ENCODE measurements at places on chromosomes 4 and X.

DNA sequence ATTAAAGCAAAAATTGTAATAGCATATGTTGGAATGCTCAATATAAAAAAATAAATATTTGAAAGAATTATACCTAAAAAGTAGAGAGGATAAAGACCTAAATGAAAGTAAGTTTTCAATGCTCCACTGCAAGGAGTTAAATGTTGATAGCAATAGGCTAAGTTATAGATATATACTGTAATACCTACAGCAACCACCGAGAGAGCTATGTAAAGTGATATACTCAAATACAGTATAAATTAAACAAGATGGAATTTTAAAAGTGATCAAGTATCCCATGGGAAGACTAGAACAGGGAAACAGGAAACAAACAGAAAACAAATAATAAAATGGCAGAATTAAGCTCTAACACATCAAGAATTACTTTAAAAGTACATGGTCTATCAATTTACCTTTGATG lies 73.9 kb downstream of the CASP3 start:
- DNase-seq: no peak

DNA sequence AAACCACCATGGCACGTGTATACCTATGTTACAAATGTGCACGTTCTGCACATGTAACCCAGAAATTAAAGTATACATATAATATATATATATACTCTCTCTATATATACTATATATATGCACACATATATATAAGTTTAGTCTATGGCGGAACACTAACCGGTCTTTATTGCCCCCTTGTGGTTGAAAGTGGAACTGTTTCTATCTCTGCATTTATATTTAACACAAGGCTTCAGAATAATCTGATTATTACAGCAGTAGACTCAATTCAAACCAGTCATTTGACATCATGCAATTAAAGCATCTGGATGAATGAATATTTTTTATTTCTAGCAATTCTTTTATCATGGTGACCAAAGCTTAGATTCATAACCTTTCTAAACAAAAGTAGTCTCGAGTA lies 14.6 kb downstream of the RAB9B start:
- peak; percentile 57 for DNase-seq

- no peak for DNase-seq
These were observed 87.8 kb upstream of the RPS6KA3 start for GRCh38 chrX:20354505-20354904.

DNA sequence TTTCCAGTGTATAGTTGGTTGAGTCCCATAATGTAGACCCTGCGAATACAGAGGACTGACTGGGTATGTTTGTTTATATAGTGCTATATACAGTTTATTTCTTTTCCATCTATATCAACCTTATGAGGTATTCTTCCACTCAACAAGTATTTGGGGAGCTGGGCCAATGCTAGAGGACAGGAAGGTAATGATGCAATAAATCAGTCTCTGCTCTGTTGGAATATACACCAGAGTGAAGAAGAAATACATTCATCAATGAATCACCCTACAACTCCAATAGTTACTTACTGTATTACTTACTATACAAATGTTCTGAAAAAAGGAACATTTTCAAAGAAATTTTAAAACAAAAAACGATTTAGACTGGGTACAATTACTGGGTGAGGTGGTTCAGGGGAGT lies 2.1 kb upstream of the ARSJ start:
- no peak for DNase-seq

- no peak for DNase-seq
These were observed 608 bp upstream of the FAM200B start for GRCh38 chr4:15681067-15681371.

GRCh38 chrX:43664258-43664657 lies 8.2 kb downstream of the MAOA start:
- DNase-seq: no peak

GRCh38 chr4:148092316-148093014 lies 349.7 kb downstream of the NR3C2 start:
- no peak for DNase-seq

DNA sequence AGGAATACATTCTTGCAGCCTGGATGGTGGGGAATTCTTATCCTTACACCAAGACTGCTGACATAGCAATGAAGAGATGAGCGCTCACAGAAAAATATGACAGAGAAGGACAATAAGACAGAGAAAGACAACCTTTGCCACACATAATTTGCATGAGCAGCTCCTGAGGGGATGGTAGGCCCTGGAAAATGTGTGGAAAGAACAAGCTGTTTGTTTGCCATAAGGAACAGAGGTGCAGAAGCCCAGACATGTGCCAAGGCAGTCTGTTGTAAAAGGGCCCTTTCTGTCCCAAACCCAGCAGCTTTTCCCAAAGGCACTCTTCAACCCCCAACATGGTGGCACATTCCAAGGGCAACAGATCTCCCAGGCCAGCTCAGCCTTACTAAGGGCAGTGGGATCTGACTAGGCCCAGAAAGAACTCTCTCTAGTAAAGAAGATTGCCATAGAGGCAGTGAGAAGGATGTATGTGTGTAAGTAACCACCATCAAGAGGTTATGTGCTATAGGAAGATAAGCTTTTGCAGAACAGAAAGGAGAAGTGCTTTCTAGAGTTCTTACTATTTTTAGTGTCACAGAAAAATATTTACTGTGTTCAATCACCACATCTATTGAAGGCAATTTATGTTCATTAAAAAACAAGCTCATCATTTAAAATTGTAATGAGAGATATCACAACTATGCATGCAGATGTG lies 287.0 kb upstream of the RASGEF1B start:
- DNase-seq: no peak

GRCh38 chrX:100615005-100615404 lies 21.6 kb downstream of the TSPAN6 start:
- DNase-seq: no peak

- DNase-seq: peak; percentile 85
These were observed 4.3 kb upstream of the HAUS7 start for GRCh38 chrX:153474718-153475117.

- no peak for DNase-seq
These were observed 511.2 kb downstream of the INPP4B start for GRCh38 chr4:142334931-142335330.

DNA sequence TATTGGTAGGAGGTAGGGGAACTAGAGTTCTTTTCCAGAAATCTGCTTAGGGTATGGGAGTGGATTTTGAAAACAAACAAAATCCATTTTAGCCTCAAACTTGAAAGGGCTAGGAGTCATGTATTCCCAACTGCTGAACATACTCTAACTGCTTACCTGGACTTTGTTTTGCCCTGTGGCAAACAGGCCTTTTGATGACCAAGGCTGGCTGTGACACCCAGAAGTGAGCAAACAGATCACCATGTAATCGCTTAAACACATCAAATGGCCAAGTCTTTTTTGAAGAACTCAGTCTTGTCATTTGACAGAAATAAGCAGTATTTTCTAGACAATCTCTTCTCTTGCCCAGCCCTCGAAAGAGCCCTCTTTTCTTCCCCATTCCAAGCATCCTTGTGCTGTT lies 203.4 kb downstream of the KIT start:
- no peak for DNase-seq

DNA sequence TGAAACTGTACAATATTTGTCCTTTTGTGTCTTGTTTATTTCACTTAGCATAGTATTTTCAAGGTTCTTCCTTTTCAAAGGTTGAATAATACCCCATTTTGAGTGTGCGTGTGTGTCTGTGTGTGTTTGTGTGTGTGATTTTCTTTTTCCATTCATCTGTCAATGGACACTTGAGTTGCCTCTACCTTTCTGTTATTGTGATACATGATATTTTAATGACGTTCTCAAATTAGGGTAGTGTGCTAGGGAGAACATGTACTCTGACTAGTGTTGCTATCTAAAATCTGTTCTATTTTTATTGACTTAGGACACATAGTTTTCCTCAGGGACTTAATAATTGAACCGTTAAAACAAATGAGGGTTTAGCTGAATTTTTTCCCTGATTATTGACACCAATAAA lies 9.9 kb downstream of the MMRN1 start:
- DNase-seq: no peak

GRCh38 chrX:118603981-118604380 lies 108.4 kb downstream of the DOCK11 start:
- peak; percentile 65 for DNase-seq

- DNase-seq: no peak
These were observed 32.5 kb downstream of the AKAP4 start for GRCh38 chrX:50168241-50168687.

- no peak for DNase-seq
These were observed 19.2 kb downstream of the ALPK1 start for GRCh38 chr4:112316360-112316759.

GRCh38 chrX:134752558-134752957 lies 94.3 kb upstream of the PLAC1 start:
- no peak for DNase-seq

GRCh38 chr4:7397206-7398103 lies 37.3 kb downstream of the PSAPL1 start:
- no peak for DNase-seq

DNA sequence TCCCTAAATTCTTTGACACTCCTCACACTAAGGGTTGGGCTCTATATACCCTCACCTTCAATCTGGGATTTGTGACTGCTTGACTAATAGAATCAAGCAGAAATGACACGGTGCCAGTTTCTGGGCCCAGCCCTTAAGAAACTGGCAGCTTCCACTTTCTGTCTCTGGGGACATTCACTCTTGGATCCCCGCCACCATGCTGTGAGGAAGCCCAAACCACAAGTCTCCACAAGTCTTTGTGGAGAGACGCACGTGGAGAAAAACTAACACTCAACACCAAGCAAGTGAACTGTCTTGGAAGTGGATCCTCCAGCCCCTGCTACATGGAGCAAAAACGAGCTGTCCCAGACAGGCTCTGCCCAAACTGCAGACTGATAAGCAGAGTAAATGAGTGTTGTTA lies 1.1 kb upstream of the EDNRA start:
- DNase-seq: peak; percentile 63

DNA sequence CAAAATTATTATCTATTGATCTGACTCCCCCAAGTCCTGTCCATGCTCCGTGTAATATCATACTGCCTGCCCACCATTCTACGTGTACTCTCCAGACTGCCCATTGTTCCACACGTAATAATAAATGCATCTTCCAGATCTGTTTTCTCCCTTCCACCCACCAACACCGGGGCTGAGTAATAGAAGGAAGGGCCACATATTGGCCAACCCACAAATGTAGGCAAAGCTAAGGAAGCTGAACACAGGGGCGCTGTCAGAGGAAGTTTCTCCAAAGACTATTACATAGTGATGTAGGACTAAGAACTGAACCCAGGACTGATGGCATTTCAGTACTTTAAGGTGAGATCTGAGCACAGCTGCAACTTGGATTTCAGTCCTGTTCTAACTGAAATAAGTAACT lies 135.8 kb upstream of the GUCY1A1 start:
- DNase-seq: no peak

GRCh38 chr4:29540439-29541102 lies 1179.6 kb upstream of the PCDH7 start:
- DNase-seq: no peak

GRCh38 chr4:86706923-86707597 lies 112.9 kb downstream of the PTPN13 start:
- no peak for DNase-seq

- DNase-seq: no peak
These were observed 176.8 kb upstream of the DCAF12L2 start for GRCh38 chrX:126342859-126343258.

GRCh38 chr4:2871911-2872310 lies 28.3 kb downstream of the ADD1 start:
- DNase-seq: no peak

GRCh38 chrX:1807301-1807731 lies 192.5 kb downstream of the ASMT start:
- peak; percentile 32 for DNase-seq

DNA sequence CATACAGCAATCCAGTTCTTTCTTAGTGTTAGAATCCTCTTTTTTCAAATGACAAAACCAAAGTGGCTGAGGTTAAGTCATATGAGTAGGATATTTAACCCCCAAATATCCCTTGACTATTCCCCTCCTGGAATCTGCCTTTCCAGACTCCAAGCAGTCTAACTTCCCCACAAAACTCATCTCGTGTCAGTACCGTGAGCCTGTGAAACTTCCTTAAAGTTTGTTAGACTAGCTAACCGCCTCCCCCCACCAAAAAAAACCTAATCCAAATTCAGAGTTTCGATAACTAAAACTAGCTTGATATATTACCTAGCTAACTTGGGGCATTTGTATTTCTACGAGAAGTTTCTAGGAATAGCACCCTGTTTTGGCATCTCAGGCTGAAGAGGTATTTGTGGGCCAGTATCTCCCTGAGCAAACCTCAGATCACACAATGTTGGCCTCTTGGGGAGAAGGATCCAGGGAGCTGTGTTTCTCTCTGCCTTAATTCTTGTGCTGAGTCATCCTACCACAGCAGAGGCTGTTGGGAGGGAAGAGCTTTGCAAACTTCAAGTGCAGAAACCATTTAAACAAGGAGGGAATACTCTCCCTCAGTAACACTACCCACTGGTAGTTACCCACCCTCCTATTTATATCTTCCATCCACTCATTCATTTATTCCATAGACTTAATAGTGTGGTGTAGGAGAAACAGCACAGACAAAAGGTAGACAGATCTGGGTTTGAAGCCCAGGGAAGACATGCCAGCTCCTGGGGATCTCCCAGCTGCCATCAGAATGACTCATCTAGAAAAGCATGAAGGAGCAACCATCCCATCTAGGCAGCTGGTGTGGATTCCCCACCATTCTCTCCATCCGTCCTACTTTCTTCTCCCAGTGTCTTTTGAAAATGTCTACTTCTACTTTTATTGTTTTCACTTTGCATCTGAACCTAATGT lies 39.3 kb upstream of the TXK start:
- peak; percentile 66 for DNase-seq

DNA sequence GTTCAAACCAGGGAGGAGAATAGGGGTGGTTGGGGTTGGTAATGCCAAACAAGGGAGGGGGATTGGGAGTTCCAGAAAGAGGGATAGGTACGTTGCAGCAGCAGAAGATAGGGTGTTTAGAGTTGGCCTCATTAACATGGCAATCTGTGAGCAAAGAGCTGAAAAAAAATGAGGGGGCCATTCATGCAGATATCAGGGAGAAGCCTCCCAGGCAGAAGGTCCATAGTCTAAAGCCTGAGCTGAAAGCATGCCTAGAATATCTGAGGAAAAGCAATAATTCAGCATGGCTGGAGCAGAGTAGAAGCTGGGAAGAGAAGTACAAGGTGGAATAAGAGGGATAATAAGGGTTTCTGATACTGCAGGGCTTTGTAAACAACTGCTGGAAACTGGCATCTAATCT lies 550.9 kb upstream of the LCORL start:
- no peak for DNase-seq

- DNase-seq: peak; percentile 15
These were observed 1364.4 kb downstream of the STIM2 start for GRCh38 chr4:28225050-28225449.

DNA sequence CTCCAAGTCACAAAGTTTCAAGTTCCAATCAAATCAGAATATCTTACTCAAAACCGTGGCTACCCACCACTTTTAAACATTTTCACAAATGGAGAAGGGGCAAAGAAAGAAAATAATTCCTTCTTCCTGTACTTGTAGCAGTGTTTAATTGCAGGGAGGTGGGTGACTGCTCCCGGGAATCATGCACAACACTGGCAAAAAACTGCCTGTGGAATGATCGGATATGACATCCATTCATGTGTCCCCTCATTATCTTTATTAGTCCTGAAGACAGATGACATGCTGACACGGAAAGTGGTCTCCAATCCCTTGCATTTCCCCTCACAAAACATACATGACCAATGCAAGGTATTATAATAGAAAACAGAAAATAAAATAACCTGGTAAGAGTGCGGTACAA lies 2.0 kb downstream of the TSPAN5 start:
- no peak for DNase-seq

- no peak for DNase-seq
These were observed 82.5 kb downstream of the RBM47 start for GRCh38 chr4:40546969-40547788.
